Ureter (tissue), 1 donor: ENCODE measurements at places on chromosomes 3 and 15. TPM values are rescaled to one million over a fixed set of nuclear protein-coding genes. Genes with fewer than 3 reads are reported as not detected.

DNA sequence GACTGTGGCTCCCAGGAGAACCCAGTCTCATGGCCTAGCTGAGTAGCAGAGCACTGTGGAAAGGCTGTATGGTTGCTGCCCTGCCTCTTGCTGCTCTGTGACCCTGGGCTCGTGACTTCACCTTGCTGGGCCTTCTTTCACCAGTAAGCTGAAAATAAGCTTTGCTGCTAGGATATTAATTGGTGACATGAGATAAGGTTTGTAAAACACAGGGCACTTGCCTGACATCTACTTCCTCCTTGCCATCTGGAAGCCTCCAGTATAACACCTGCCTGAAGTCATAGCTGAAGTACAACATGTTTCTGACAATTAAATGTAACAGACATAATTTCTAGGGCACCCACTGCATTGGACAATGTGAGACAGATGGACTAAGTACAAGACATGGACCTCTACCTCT, 53.6 kb downstream of the CLEC3B start:
- DNase-seq: no peak

The GDPGP1 gene
- total RNA-seq: 16.9 TPM

The SCG3 gene
- total RNA-seq: 0.18 TPM

The RARRES1 gene
- total RNA-seq: 48.5 TPM

The LDHAL6B gene
- total RNA-seq: not detected
